ENCODE measurements at places on chromosomes 11 and 22.

- DNase-seq: no peak
These were observed 11.2 kb upstream of the LYVE1 start for GRCh38 chr11:10579700-10580099.

- no peak for DNase-seq
These were observed 6.1 kb downstream of the RHOD start for GRCh38 chr11:67062526-67063373.

- no peak for DNase-seq
These were observed 12.9 kb downstream of the DNAL4 start for GRCh38 chr22:38781033-38781432.

- DNase-seq: no peak
These were observed 935 bp downstream of the ZNF143 start for GRCh38 chr11:9461760-9462134.

- DNase-seq: no peak
These were observed 86.3 kb downstream of the MORC2 start for GRCh38 chr22:30882184-30882717.
